Head of caudate nucleus (tissue), 42 donors: ENCODE measurements at places on chromosomes 4 and X.

GRCh38 chrX:37060999-37061398, 52.8 kb downstream of the FAM47C start:
- DNase-seq, result no peak

DNA sequence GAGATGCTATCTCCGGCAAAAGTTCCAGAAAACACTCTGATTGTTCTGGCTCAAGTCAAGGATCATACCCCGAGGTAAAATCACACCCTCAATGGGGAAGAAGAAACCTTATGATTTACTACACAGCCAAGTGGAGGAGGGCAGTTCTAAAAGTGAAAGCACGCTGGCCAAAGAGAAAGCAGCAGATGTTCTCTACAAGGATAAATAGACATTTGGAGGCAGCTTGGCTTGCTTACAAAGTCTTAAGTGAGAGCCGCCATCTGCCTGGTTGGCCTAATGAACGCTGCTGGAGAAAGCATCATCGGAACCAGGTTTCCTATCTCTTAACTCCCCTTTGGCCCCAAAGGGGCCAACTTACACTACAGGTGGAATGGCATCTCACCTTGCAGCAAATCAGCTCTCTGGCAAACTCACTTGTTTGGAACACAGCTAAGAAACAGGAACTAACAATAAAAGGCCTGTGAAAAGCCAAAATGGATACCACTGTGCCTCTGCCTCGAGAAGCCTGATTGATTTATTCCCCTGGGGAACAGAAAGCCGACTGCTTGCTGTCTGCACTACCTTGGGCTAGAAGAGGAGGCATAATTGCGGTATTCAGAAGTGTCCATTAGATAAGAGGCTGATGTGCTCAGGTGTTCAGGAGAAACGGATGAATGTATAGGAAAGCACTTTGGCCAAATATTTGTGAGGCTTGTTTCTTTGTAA, 22.8 kb downstream of the FRAS1 start:
- DNase-seq, result no peak

GRCh38 chrX:13055486-13055885, 11.1 kb upstream of the FAM9C start:
- no peak for DNase-seq

GRCh38 chr4:37858872-37859271, 32.0 kb upstream of the TBC1D1 start:
- no peak for DNase-seq

DNA sequence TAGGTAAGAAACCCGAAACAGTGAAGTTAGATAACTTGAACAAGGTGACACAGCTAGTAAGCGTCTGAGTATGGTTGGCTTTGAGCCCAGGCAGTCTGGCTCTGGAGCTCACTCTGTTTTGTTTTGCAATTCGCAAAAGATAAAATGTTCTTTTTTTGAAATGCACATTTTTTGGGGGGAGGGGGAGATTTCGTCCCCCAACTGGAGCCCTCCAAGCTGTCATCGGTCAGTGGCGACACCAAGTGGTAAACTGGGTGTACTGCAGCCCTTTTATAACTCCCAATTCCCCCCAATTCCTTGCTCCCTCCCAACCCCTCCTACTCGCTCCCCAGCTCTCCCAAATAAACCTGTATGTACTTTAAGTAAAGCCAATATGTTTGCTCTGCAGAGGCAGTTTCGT, 2.8 kb upstream of the CLCN5 start:
- DNase-seq, result peak; percentile 33

GRCh38 chrX:15838017-15838416, 16.6 kb downstream of the AP1S2 start:
- no peak for DNase-seq
